Activated CD4-positive, alpha-beta T cell treated with anti-CD3 and anti-CD28 coated beads, Interleukin-2, amount 10 ng/mL, durations not matched to agents 24 days and 14 days (primary cell): ENCODE measurements at places on chromosomes 6 and 20.

DNA sequence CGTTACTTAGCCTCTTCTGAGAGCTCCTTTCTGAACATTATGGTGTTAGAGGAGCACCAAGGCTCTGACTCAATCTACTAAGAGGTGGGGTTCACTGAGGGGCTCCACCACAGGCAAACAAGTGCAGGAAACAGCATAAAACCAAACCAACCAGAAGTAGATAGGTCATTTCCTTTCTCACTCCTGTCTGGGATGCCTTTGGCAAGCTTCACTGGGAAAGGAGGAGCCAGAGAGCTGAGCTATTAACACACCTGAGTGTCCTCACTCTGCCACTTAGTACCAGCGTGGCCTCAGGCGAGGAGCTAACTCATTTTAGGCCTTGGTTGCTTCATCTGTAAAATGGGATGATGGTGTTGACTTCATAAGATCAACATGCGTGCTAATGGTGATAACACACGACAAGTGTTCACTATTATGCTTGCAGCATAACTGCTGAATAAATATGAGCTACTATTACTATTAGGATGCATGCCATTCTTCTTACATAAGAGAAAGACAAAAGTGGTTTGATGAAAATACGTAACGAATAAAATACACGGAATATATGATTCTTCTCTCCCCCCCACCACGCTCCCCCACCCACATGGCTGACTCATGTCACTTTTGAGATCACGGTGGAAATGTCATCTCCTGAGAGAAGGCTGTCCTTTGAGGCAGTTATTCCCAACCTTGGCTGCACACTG, 185.4 kb downstream of the BCAS1 start:
- DNase-seq, result no peak

DNA sequence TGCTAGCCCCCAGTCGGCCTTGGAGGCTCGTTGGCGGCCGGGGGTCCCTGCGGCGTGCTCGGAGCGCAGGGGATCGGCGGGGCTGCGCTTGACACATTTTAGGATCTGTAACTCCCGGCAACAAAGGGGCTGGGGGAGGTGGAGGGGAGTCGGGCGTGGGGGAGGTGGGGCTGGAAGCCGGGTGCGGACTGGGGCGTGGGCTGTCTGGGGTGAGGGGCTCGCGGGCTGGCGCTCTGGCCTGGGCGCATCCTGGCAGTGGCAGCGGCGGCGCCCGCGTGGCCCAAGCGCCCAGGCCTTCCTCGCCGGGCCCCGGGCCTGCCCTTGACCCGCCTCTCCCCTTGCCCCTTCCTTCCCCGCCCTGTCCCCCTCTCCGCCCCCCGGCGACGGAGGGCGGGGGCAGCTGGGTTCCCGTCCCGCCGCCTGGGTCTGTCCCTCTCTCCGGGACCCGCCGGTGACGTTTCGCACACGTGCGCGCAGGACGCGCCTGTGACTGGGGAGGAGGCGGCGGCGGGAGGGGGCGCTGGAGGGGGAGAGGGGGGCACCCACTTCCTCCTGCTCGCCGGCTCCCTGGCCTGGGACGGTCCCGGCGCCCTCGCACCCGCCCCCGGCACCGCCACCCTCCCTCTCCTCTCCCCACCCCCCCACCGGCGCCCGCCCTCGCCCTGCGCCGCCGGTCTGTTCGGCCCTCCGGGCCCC, 1.5 kb downstream of the E2F3 start:
- peak; percentile 97 for DNase-seq

DNA sequence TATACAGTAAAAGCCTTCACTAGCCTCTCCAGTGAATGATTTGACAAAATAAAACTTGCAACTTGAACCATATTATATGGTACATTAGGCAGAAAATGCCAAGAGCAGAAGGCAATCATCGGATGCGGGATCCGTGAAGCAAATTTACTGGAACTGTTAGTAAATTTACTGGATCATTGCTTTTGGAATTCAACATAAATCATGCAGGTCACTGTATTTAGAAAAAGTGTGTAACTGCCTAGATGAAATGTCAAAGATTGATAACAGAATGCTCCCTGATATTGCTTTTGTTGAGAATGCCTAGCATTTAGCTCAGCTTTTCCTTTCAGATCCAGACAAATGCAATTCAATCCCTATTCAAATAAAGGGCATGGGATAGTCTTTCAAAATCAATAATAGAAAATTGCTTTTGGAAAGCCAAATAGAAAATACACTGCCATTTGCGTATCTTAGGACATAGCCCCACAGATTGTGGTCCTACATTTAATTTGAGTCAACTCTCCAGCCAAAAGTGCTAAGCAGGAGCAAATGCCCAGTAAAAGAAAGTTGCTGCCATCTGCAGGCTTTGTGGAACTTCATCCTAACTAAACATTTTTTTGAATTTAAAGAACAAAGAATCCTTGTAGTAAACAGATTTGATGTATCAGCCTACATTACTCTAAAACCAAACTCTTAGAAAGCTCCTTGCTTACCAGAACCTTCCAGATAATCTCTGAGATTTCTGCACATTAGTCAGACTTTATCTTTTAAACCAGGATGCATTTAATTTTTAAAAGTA, 109.5 kb upstream of the HSF2 start:
- DNase-seq, result no peak

GRCh38 chr6:151018046-151018445, 152.5 kb downstream of the MTHFD1L start:
- no peak for DNase-seq

DNA sequence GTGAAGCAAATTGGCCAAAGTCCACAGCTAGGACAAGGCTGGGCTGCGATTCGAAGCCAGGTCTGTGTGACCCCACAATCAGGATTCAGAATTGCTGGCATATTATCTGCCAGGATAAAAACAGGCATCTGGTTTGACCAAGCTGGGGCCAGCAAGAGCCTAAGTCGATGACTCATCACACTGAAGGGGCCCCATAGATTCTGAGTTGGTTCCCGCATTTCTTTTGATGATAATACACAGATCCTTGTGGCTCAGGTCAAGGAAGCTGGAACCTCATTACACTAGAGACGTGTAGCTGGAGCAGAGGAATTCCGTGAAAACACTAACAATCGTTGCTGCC, 6.5 kb downstream of the KCNB1 start:
- DNase-seq, result no peak

GRCh38 chr6:141203902-141204575, 928.7 kb upstream of the GJE1 start:
- no peak for DNase-seq

DNA sequence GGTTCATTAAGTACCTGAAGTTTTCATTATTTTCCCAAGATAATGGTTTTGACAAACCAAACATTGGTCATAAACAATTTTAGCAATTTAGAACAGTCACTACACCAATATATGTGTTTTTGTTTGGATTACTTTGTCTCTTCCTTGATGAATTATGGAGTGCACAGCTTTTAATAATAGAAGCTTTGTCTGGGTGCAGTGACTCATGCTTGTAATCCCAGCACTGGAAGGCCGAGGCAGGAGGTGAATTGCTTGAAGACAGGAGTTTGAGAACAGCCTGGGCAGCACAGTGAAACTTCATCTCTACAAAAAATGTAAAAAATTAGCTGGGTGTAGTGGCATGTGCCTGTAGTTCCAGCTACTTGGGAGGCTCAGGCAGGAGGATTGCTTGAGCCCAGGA, 89.4 kb upstream of the ANKEF1 start:
- DNase-seq, result no peak

DNA sequence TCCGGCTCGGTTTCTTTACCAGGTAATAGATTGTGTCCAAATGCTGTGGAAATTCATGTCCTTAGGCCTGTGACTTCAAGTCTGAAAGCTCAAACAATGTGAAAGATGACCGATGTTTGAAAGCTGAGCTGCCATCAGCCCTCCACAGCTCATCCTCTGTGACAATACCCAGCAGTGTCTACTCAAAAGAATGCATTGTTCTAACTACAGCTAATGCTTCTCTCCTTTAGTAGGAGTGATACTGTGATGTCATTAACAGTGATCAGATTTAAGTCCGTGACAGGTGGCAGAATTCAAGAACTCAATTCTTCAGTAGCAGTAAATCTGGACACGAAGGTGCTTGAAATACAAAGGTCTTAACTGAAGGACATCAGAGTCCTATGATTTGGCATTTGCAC, 97.3 kb downstream of the RCAN2 start:
- DNase-seq, result no peak

DNA sequence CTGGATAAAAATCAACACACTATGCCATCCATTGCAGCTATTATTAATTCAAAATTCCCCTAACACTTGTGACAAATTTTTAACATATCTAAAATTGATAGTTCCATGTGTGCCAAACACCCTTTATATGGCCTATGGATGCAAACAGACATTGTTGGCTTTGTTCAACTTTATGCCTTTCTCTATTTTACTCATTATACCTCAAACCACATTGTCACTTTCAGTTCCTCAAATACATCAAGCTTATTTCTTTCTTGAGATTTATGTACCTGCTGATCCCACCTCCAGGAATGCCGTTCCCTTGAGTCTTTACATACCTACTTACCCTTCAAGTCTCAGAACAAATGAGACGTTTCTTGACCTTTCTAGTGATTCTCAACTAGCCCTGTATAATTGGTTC, 193.5 kb upstream of the PLN start:
- DNase-seq, result no peak

DNA sequence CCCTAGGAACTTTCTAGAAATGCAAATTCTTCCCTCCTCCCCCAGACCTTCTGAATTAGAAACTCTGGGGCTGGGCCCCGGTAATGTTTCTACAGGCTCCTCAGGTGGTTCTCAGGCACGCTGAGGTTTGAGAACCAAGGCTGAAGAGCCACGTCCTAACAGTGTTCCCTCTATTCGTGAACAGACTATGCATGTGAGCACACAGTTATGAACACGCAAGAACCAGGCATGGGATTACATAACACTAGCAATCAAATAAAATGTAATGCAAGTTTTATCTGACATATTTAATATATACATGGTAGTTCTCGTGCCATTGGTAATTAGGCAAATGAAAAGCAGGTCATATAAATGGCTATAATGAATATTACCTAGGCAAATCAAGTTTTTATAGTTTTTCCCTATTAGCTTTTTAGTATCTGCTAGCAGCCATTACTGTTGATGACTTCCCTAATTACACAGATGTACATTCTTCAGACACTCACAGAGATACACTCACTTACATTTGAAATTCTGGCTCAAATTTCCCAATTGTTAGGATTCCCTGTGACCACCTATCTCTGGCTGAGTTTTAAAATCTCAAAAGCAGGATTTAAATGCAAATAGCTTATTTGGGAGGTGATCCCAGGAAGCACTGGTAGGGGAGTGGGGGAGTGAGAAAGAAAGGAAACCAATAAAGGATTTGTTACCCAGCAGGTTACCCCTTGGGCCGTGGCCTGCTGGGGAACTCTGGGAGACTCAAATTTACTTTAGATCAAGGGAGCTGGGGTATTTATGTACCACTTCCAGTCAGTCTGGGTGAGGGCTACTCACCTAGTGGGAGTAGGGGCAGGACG, 104.1 kb downstream of the TCP11 start:
- DNase-seq, result no peak

DNA sequence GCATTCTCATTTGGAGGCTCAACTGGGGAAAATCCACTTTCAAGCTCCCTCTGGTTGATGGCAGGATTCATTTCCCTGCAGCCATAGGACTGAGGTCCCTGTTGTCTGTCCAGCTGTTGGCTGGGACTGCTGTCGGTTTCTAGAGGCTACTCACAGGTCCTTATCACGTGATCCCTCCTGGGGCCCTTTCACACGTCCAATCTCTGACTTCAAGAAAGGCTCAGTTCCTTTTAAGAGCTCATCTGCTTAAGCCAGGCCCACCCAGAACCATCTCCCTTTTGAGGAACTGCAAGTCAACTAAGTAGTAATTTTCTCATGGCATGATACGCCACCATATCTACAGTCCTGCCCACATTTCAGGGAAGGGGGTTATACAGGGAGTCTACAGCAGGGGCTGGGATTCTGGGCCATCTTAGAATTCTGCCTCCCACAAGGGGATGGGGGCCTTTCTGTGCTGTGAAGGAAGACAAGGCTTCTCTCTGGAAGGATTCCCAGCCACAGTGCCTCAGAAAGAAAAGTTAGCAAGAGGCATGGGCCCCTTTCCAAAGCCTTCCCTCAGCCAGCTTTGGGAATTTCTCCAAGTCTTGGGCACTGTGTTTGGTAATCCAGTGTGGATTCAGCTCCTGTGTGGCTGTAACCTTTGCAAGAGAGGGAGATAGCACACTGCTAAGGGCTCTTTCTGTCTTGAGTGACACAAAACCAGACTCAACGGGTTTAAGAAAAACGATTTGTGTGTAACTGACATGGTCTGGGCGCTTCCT, 66.4 kb downstream of the CTCFL start:
- DNase-seq, result no peak

DNA sequence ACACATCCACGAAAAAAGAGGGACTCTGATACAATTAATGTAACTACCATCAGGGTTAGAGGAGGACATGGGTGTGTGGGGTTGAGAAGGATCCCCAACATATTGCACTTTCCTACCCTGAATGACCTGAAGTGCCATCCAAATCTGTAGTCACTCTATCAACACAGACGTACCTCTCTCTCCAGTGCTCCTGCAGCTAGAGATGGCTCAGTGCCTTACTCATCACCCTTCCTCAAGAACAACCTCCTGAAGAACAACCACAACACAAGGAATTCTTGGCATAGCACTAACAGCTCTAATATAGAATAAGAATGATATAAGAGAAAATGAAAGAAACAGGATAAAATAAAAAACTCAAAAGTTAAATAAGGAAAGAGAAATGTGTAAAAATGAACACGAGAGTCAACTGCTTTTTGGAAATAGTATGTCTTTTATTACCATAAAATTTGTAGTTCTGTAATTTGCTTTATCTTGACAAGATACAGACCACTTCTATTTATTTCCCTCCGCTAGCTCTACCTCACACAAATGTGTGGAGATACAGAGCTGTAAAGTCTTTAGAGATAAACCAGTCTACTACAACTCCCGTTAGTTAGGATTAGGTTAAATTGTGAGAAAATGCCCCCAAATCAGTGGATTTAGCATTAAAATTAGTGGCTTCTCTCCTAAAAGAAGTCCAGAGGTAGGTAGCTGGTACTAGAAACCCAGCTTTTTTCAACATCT, 63.9 kb downstream of the REV3L start:
- DNase-seq, result no peak

- DNase-seq, result no peak
Observed at GRCh38 chr20:1105599-1106194, 12.7 kb upstream of the PSMF1 start.

GRCh38 chr20:63448031-63448430, 24.4 kb downstream of the KCNQ2 start:
- no peak for DNase-seq

DNA sequence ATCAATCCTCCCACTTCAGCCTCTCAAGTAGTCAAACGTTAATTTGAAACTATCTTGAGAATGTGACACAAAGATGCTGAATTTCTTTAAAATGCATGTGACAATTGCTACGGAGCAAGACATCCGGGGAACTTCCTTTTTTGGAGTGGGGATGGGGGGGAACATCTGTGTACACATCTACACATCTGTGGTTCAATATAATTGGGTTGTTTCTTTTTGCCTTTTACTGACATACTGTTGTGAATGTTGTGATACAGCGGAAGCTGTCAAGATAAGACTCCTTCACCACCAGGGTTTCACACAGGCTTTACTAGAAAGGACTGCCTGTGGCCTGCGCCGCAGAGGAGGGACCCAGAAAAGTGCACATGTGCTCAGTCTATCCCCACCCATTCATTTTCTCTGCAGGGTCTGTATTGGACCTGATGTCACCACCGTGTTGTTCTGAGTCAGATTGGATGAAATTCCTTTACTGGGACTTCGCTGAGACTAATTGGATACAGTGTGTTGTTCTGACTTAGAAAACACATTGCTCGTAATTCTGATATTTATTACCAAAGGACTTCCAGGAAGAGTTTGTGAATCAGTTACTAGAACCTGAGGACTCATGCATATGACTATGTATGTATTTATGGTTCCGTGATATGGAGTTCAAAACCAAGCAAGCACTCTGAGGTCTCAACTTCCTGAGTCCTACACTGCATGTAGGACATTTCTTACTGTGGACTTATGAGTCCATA, 98.7 kb upstream of the SGK1 start:
- DNase-seq, result peak; percentile 66
